ENCODE measurements at places on chromosomes 1 and 21.

DNA sequence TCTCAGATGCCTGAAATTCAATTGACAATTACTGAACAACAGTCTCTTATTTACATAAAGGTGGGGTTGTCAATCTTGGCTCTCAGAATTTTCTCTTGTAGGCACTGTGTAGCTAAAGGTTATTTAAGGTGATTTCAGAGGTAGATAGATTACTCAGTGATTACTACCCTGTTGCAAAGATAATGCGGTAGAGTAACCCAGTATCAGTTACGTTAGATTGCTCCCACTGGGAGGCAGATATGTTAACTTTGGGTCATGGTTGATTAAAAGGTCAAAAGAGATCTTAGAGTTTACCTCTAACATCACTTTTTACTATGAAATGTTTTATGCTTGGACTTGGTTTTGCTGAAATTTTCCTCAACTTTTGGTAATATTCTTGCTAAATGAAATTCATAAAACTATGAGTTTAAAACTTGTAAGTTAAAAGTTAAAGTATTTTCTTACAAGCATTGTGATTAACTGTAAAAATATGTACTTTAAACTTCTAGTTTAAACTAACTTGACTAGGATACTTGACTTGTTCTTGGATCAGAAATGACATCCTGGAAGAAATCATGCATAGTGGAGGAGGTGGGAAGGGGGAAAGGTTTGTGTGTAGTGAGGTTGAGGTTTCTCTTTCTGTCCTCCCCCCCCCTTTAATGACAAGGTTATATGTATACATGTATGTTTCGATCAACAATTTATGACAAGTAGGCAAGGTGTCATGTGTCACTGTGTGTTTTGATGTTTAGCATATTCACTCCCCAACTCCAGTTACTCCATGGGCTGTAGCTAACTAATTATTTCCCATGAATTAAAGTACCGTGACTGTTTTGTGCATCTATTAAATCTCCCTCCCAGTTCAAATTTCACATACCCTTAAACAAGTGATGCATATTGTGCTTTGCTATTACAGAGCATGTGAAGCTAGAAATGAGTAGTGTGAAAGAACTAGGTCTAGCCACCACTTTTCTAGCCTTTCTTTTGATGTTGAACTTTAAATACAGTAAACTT is 2.9 kb downstream of the LAMC1 start:
- no peak for DNase-seq

- no peak for DNase-seq
Measured at GRCh38 chr1:35571263-35571662, 1.9 kb upstream of the TFAP2E start.

GRCh38 chr21:36147911-36148310 is 8.7 kb upstream of the DOP1B start:
- no peak for DNase-seq

DNA sequence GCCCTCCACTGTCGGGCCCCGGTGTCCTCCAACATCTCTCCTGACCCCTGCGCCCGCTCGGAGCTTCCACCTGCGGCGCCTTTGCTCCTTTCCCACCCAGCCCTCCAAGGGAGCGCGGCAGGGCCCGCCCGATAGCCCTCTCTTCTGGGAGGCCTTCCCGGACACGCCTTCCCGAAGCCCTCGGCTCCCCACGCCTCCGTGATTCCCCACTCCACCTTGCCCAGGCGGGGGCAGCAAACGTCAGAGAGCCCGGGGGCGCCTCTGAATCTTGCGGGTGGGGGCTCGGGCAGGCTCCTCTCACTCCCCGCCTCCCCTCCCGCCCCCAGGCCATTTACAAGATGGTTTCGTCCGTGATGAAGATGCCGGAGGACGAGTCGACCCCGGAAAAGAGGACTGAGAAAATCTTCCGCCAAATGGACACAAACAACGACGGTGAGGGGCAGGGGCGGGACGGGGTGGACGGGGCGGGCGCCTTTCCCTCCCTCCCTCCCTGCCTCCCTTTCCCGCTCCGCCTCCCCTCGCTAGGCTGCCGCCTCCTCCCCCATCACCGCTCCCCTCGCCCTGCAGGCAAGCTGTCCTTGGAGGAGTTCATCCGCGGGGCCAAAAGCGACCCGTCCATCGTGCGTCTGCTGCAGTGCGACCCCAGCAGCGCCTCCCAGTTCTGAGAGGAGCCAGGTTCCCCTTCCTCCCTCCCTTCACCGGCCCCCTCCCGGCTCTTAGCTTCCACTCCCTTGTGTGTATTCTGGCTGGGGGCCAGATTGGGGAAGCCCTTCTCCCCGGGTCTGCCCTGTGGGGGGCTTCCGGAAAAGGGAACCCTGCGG is 7.1 kb downstream of the HPCA start:
- DNase-seq: no peak

DNA sequence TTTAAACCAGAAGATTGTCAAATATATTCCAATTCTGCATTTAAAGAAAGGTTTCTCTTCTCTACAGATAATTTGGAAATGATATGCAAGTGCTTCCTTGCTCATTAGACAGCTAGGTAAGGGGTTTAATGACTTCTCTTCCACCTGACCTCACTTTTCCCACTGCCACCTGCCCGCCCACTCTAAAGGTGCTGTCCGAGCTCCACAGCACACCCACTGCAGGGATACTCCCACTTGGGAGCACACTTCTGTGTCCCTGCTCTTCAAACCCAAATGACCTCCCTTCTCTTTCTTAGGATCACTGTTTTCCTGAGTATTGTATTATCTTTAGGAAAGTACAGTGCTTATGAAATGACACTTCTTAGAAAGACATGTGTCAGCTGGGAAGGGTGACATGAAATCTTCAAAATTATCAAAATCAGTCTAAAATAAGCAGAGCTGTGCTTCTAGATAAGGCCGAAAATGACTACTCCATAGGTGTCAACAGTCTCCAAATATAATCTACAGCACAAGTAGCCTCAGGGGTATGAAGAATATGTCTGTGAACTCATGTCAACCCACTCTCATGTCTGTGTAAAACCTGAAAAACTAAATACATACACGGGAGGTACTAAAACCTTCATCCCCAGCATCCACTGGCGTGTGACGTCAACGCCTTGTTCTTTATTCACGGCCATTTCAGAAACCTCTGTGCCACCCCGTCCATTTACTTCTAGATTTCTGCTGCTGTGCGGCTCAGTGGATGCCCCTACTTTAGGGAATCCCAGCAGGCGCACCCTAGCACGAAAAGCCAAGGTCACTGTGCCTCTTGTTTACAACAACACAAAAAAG is 71.0 kb downstream of the SLC45A1 start:
- DNase-seq: no peak

GRCh38 chr21:36068748-36069398 is 951 bp upstream of the CBR1 start:
- no peak for DNase-seq

DNA sequence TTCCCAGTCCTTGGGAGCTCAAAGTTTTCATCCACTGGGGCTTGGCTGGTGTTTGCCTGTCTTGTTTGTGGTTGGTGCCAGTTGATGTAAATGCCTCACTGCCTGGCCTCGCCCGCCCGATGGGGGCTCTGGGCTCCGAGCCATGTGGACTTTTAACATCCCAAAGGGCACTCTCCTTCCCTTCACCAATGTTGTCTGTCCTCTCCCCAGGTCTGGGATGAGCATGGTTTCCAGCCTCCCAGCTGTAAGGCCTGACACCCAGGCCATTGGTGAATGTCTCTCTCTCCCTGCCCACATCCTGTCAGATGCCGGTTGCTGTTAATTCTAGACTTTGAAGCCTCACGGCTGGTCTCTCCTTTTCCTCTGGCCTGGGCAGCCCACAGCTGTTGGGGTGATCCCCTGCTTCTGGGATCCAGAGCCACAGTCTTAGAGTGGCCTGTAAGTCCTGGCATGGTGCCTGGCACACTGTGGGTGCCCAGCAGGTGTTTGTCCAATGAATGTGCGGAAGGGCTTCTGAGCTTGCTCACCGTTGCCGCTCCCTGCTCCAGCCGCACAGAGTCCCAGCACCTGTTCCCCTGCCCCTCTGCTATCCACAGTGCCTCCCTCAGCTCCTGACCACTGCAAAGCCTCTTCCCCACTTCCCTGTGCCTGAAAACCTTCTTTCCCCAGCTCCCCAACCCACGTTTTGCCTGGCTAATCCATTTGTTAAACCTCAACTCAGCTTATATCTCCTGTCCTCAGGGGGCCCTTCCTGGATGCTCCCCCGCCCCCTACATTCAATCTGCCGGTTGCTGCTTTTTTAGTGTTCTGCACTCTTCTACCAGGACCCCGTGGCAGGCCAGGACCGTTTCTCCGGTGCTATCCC is 3.3 kb upstream of the C1orf174 start:
- DNase-seq: no peak

- DNase-seq: no peak
Measured at GRCh38 chr1:4573526-4573925, 80.9 kb upstream of the AJAP1 start.

- no peak for DNase-seq
Measured at GRCh38 chr1:230276401-230276800, 149.7 kb downstream of the PGBD5 start.

GRCh38 chr1:204301171-204301957 is 58.4 kb downstream of the PLEKHA6 start:
- DNase-seq: no peak

- no peak for DNase-seq
Measured at GRCh38 chr1:19100028-19100427, 110.0 kb downstream of the UBR4 start.

- no peak for DNase-seq
Measured at GRCh38 chr1:161936786-161937185, 86.9 kb downstream of the OLFML2B start.

DNA sequence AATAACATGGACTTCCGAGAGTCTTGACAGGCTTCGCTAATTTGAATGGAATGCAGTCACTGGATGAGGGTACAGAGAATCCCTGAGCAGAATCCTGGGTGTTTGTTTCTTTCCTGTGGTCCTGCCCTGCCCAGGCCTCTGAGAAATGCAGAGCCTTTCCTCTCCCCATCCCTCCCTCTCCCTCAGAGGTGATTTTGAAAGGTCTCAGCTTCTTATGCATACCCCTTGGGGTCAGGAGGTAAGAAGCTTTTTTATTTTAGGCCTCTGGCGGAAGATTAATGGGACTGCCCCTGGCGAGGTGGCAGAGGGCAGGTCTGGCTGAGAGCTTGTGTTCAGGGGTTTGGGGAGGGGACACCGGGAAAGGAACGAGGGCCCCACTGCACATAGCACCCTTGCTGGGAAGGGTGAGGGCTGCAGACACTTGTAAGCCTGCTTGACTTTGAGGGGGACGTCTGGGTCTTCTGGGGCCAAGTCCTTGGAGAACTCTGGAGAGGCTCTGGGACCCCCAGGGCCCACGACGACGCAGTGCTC is 116.5 kb upstream of the SLC45A1 start:
- no peak for DNase-seq

DNA sequence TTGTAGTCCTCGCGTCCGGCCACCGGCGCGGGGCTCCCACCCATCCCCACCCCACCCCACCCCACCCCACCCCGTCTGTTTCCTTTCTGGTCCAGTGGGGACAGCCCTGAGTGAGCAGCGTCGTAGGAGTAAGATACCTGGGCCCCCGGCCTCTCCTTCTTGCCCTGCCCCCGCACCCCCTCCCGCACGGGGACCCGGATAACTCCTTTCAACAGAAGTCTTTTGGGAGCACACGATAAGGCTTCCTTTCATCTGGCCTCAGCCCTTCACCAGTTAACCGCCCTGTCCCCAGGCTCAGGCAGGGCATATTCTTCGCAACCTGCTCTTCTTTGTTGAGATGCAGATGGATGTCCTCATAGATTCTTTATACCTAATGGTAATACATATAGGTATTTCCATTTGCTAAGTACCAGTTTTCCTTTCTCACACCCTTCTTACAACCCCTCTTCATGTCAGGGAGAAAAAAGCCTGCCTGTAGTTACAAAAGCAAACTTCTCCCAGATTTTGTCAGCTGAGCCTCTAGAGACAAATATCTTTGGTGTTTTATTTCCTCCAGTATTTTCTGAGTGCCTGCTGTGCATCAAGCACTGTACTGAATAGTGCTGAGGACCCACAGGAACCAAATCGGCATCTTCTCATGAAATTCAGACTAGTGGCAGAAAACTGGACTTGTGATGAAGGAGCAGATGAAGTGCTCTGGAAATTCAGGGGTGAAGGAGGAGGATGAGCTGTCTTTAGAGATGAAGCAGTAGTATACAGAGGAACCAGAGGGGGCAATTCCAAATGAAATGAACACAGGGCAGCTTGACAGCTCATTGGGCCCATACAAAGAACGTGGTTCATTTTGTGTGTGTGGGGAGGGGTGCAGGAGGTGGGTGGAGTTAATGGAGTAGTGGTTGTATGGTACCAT is 33.6 kb downstream of the SLC2A1 start:
- DNase-seq: no peak

GRCh38 chr21:45470773-45471524 is 66.0 kb downstream of the COL18A1 start:
- DNase-seq: no peak

DNA sequence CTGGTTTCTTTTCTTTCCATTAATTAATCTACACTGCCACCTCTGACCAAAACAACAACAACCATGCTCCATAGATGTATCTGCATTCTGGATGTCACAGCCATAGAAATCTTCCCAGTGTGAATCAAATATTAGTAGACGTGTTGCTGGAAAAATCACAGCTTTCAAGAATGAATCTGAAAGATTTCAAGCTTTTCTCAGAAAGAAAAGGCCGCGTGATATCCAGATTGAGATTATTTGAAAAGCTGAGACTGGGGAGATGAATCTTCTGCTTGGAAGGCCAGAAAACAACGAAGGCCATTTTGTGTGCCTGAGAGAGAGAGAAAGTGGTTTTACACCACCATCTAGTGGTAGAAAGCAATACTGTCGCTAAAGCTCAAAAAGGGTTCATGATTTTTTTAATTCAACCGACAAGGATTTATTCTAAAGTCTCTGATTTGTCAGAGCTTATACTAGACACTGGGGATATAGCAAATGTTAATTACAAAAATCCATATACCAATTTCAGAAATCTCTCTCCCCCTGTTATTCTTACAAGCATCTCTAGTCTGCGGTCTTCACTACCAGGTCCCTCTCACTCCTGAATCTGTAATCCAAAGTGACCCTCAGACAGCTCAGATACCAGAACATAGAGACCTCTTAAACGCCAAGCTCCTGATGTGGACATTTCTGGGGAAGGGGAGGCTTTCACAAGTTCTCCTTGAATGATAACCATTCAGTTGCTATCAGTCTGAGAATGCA is 87.5 kb upstream of the SGIP1 start:
- peak; percentile 77 for DNase-seq

Measured in inflammatory macrophage treated with lipopolysaccharide for 4 hours (primary cell).